Kidney (tissue), 22 donors: ENCODE measurements at places on chromosomes 7 and 10.

DNA sequence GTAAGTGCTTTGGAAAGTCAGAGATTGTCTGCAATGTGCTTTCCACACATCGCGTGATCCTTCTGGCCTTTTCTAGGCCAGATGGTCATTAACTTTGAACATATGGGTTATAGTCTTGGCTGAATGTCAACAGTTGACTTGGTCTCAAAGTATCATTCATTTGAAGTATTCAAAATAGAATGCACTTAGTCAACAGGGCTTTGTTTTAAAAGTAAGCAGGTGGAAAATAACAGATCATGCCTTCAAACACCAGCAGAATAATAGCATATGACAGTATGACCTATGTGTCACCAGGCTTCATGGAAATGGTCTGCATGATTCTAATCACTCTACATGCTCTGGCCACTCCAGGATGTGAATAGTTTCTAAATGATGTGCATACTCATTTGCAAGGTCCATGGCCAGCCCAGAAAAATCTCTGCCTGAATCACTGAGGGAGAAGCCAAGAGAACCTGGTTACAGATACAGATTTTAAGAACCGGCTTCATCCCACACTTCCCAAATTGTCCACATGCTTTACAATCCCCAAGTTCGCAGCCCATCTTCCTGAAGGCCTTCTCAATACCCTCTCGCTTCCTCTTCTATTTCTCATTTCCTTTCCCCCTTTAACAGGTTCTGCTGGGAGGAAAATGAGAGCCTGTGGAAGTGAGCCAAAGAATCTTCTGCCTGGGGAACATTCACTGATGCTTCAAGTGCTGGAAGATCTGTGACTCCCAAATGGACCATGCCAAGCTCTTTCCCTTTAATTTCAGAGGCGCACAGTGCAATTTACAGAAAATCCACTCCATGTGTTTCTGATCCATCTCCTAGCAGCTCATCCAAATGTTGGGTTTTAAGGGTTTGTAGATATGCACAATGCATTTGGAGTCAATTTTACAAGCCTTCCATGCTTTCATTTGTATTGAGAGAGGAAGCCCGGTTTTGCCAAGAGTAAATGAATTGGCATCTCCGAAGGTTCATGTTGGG lies 122.8 kb upstream of the GDF10 start:
- DNase-seq, result no peak

- no peak for DNase-seq
Observed at GRCh38 chr7:73936967-73937366, 76.0 kb downstream of the TMEM270 start.

GRCh38 chr10:132269266-132270230 lies 38.2 kb downstream of the STK32C start:
- no peak for DNase-seq

GRCh38 chr7:1669064-1669951 lies 769 bp upstream of the ELFN1 start:
- DNase-seq, result peak; percentile 39

GRCh38 chr7:27842094-27842692 lies 102.2 kb downstream of the TAX1BP1 start:
- DNase-seq, result no peak

- DNase-seq, result peak; percentile 69
Observed at GRCh38 chr7:73342645-73343044, 14.7 kb downstream of the FKBP6 start.

DNA sequence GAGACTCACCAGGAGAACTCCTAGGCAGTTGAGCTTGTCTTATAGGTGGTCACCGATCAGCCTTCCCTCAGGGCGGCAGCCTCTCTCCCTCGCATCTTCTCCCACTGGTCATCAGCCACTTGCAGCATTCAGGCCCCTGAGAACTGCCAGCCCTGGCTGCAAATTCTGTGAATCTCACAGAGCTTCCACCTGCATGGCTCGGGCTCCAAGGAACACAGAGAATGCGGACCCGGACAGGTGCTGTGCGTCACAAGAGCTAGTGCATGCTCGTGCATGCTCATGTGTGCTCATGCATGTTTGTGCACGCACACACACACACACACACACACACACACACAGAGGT lies 176.9 kb downstream of the ARHGAP12 start:
- DNase-seq, result no peak

DNA sequence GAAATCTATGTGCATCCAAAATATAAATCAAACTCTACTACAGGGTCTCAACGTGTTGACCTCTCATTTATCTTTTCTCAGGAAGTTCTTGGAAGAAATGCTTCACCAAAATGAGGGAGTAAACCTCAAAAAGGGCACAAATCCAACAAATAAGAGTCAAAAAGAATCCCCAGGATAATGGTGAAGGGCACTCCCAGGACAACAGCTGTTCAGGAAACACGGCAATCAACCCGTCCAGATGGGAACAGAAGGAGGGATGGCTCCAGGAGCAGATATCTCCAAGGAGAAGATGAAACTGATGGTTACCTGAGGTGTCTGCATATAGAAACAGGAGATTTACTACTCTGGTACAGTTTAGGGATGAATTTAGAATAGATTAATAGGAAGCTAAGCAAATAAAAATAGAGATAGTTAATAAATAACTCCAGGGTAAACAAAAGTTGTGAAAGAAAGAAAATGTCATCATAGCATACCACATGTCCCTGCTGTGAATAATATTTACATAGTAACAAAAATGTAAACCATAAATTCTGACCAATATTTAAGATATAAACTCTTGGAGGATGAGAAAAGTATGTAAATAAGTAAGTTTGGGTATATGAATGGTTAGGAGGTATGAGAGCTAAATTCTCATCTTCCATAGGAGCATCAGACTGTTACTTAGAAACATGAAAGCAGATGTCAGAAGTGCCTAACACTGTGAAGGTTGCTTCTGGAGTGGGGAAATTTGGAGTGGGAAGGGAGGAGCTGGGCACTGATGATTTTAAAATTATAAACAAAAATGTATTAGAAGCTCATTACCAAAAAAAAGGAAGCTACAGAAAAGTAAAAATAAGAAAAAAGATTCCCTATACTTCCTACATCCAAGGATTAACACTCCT lies 237.5 kb upstream of the HPS1 start:
- no peak for DNase-seq

GRCh38 chr10:123771877-123772644 lies 105.9 kb downstream of the GPR26 start:
- DNase-seq, result no peak

GRCh38 chr7:31465285-31465684 lies 48.6 kb upstream of the ITPRID1 start:
- no peak for DNase-seq

GRCh38 chr10:27500886-27501285 lies 3.2 kb upstream of the RAB18 start:
- no peak for DNase-seq

DNA sequence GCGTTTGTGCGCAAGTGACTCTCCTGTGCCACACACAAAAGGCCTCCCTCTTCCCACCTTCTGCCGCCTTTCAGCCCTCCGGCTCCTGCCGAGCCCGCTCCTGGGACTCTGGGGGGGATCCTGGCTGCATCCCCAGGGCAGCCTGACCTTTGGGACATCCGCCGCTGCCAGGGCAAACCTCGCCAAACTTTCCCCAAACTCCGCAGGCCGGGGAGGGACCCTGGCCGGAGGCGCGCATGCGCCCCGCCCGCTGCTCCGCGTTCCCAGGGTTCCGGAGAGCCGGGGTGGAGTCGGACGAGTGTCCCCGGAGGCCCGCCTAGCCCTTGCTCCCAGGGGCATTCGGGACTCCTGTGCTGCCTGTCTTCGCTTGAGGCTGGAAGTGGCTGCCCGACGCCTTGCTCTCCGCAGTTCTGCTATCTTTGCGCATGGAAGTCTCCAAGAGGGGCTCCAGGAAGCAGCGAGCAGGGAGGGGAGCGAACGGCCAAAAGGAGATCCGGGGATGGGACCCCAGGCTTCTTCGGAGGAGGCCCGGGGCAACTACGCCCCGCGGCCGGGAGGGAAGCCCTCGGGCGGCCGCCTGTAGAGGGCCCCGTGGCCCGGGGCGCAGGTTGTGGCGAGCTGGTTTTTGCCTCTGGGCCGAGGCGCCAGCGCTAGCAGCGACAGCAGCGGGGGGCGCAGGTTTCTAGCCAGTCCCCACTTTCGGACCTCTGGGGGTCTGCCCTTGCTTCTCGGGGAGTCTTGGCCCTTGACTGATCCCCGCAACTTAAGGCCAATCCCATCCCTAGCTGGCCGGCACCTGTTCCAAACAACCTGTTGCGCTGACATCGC lies 7.0 kb downstream of the PTF1A start:
- no peak for DNase-seq

DNA sequence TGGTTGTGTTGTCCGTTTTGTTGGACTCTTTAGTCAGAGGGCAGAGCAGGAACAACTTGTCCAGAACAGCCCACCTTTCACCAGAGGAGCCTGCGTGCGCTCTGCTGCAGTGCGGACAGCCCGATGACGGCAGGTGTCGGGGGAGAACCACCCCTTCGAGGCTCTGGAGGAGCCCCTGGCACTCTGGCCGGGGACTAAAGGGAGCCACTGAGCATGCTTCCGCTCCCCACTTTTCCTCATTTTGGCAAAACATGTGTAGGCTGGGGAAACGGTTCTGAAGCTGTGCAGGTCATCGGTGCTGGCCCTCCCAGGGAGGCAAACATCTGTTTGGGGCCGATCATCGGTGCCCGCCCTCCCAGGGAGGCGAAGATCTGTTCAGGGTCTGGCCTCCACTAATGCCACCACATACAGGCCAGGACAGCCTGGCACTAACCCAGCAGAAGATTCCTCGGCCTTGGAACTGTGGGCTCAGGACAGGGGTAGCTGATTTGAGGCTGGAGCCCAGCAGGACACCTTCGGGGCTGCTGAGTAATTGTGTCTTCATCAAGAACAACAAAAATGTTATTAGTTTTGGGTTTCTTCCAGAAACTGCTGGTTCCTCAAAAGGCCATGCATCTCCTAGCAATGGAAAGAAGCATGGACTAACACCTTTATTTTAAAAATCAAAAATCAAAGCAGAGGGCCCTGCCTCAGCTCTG lies 124.4 kb upstream of the TCERG1L start:
- no peak for DNase-seq

- no peak for DNase-seq
Observed at GRCh38 chr7:158453663-158454062, 134.0 kb downstream of the PTPRN2 start.

DNA sequence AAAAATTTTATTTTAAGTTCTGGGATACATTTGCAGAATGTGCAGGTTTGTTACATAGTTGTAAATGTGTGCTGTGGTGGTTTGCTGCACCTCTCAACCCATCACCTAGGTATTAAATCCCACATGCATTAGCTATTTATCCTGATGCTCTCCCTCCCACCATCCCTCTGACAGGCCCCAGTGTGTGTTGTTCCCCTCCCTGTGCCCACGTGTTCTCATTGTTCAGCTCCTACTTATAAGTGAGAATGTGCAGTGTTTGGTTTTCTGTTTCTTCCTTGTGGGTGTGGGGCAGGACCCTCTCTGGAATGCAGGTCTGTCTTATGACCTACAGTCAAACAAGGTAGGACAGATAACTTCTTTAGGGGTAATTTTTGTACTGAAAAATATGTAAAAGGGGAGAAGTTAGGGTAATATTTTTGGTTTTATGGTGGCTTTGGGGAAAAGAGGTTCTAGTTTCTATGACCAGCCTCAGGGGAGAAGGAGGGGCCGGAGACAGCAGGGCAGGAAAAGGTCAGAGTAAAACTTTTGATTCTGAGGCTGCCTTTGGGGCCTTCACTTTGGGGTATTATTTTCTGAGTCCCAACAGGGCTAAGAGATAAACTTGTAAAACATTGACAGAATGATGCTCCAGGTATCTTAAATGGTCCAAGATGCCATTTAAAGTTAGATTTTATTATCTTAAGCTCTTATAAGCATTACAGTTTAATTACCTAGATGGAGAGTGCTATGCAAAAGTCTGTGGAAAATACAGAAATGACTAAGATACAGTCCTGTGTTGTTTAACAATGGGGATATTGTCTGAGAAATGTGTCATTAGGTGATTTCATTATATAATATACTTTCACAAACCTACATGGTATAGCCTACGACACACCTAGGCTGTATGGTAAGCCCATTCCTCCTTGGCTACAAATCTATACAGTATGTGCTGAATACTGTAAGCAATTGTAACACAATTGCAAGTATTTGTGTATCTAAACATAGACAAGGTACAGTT lies 354.8 kb downstream of the ABCA13 start:
- peak; percentile 15 for DNase-seq

DNA sequence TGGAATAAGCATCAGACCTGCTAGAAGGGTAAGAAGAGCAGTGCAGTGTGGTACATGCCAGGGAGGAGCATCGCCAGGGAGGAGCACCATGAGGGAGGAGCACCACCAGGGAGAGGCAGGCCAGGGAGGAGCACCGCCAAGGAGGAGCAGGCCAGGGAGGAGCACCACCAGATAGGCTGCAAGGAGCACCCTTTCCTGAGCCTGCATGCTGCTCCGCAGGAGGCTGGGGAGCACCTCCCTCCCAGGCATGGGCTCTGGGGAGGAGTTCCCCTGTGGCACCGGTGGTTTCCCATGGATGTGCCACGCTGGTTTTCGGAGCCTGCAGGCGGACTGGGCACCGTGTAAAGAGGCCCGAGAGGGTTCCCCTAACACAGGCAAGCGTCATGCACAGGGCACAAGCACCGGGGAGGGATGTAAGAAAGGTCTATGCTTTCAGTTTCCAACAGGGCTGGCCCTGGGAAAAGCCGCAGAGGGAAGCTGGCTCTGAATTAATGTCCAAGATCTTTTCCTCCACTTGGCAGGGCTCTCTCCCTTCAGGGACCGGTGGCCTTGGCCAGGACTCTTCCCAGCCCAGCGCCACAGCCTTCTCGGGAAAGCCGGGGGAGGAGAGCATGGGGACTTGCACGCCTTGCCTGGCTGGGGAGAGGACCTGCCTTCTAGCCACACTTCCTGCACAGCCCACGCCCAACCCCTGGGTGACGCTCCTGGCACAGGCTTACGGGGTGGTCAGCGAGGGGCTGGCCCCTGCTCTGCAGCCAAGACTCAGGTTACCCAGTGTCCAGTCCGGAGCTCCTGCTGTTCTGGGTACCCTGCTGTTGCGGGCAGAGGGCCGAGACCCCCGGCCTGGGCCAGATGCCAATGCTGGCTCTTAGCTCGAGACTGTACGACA lies 11.5 kb upstream of the GPER1 start:
- DNase-seq, result no peak

GRCh38 chr7:127648986-127649385 lies 3.0 kb upstream of the SND1 start:
- peak; percentile 33 for DNase-seq

DNA sequence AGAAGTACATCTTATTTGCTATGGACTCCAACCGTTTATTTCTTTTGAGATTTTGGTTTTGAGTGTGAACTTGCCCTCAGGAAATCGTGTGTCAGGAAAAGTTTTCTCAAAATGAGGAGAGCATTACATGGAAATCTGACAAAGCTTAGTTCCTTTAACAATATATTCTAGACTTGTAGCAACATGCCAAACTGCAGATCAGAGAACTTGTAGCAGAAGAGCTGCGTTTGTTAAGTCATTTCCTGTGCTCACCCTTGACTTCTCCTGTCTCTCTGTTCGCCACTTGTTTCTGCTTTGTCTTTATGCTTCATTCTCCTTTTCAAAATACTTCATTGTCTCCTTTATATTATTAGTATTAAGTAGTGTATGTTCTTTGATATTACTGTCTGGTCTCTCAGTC lies 116.6 kb upstream of the FOXP2 start:
- DNase-seq, result no peak

GRCh38 chr7:150992833-150993302 lies 2.1 kb downstream of the NOS3 start:
- peak; percentile 86 for DNase-seq

- DNase-seq, result peak; percentile 16
Observed at GRCh38 chr7:31102151-31102972, 50.3 kb downstream of the ADCYAP1R1 start.

GRCh38 chr10:68562661-68563570 lies 2.8 kb downstream of the TET1 start:
- DNase-seq, result no peak

GRCh38 chr10:117186832-117187615 lies 10.3 kb upstream of the KCNK18 start:
- no peak for DNase-seq
